ENCODE measurements at places on chromosomes 3 and 15.

DNA sequence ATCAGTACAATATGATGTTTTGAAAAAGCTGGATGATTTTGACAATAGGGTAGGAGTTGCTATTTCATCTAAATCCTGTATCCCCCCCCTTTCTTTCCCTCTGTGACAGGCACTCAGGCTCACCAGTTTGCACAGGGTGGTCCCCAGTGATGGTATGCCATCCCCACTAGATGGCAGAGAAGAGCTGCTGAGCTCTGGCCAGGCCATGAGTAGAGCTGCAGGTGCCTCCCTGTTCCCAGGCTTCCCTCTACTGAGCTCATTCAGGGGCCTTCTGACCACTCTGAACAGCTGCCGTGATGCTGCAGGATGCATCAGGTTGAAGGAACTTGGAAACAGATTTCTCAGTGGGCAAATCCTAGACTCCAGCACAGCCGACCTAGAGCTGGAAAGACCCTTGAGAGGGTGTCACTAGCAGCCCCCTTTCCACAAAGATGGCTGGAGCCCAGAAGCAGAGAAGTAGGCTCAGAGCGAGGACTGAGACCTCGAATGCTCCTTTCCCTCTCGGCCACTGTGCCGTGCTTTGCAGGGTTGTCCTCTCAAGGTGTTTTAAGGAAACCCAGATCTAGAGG lies 45.1 kb downstream of the EFCAB12 start:
- DNase-seq, result no peak

DNA sequence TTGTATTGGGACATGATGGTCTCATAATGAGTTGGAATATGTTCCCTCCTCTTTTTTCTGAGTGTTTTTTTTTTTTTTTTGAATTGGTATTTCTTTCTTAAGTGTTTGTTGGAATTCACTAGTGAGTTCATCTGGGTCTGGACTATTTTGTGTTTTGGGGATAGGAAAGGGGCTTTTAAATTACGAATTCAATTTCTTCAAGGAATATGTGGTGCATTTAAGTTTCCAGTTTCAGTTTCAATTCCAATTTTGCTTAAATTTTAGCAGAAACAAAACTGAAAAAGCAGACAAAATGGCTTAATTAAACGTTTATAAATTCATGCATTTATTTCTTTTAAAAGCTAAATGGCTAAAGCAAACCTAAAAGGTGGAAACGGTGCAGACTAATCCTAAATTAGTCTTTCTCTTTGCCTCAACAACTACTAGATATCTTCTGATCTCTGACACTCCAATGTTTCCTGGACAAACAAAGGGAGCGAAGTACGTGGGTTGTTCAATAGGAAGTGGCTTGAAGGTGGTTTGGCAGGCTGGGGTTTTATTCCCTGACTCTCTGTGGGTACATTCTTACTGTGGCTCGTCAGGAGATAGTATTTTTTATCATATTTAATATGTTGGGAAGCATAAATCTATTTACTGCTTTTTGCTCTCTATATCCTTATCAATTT lies 50.0 kb upstream of the CORO2B start:
- no peak for DNase-seq

- DNase-seq, result no peak
Observed at GRCh38 chr15:89150287-89150686, 62.0 kb downstream of the ABHD2 start.

GRCh38 chr15:76065245-76065644 lies 5.5 kb downstream of the TMEM266 start:
- DNase-seq, result no peak

DNA sequence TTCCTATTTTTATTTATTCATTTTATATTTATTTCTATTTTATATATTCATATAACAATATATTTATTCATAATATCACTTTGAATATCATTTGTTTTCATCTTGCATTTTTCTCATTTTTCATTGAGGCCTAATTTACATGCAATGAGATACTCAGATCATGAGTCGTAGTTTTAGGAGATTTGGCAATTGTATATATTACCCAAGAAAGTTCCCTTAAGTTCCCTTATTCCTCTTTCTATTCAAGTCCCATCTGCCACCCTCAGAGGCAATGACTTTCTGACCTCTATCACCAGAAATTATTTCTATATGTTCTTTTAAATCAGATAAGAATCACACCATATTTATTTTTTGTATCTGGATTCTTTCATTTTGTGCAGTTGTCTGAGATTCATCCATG lies 329.1 kb upstream of the TPRG1 start:
- DNase-seq, result no peak

DNA sequence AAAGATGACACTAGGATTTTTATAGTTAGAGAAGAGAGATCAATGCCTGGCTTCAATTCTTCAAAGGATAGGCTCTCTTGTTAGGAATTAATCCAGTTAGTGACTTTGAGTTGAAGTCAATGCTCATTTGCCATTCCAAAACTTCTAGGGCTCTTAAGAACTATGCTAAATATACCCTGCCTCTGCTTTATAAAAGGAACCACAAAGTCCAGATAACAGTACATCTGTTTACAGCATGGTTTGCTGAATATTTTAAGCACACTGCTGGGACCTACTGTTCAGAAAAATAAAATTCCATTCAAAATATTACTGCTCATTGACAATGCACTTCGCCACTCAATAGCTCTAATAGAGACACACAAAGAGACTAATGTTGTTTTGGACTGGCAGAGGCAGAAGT lies 786.6 kb upstream of the DPPA4 start:
- DNase-seq, result no peak

- DNase-seq, result no peak
Observed at GRCh38 chr15:41278319-41278718, 47.3 kb downstream of the CHP1 start.

DNA sequence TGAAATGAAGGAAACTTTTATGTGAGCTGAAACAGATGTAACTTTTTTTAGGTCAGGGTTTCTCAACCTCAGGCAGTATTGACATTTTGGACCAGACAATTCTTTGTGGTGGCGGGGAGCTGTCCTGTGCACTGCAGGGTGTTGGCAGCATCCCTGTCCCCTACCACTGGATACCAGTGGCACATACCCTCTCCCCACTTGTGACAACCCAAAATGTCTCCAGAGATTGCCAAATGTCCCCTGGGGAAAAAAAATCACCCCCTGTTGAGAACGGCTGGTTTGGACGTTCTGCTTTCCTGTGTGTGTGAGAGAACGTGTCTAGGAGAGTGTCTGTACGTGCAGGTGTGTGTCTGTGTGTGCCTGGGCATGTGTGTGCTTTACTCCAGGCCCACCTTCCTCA lies 30.7 kb upstream of the GRIP2 start:
- DNase-seq, result no peak

- DNase-seq, result no peak
Observed at GRCh38 chr3:38165722-38166387, 518 bp downstream of the OXSR1 start.

- no peak for DNase-seq
Observed at GRCh38 chr3:45795882-45796765, at the start of gene SLC6A20. Gene SLC6A20 (minus strand): TSS chr3:45796536. CDS start chr3:45796419, 117 bp downstream.

- no peak for DNase-seq
Observed at GRCh38 chr3:107633327-107634098, 110.8 kb downstream of the BBX start.

- DNase-seq, result no peak
Observed at GRCh38 chr3:62049033-62049432, 324.3 kb downstream of the FEZF2 start.

GRCh38 chr15:76058714-76059319 lies 968 bp upstream of the TMEM266 start:
- DNase-seq, result peak; percentile 64

DNA sequence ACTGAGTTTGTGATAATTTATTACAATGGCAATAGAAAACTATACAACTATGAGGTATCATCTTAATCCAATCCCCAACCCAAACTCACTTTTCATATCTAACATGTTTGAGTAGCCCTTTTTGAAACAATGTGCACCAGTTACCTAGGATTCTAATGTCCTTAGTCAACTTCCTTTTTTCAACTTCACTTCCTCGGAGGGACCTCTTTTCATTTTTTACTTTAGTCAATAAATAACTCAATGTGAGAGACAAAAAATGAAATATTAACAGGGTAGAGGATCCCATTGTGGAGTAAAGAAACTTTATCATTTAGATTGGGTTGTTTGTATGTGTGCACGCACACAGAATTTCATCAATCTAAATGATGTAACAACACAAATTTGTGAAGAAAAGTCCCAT lies 193.6 kb upstream of the LRRC3B start:
- DNase-seq, result no peak

- no peak for DNase-seq
Observed at GRCh38 chr3:9250236-9250635, 790 bp upstream of the SRGAP3 start.

GRCh38 chr15:36612063-36612788 lies 32.8 kb downstream of the CDIN1 start:
- no peak for DNase-seq

DNA sequence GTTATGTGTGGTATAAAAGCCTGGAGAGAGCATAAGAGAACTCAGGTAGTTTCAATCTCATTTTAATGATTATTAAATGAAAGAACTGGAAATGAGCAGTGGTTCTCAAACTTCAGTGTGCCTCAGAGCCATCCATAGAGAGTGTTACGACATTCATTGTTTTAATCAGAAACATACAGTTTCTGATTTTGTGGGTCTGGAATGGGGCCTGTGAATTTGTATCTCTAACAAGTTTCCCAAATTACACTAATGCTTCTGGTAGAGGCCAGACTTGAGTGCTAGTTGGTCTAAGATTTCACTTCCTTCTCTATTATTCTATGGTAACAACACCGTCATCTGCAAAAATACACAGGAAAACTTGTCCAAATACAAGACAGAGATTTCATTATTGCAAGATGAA lies 292.0 kb upstream of the NECTIN3 start:
- DNase-seq, result no peak

GRCh38 chr3:43373560-43373928 lies 87.2 kb downstream of the SNRK start:
- DNase-seq, result no peak

DNA sequence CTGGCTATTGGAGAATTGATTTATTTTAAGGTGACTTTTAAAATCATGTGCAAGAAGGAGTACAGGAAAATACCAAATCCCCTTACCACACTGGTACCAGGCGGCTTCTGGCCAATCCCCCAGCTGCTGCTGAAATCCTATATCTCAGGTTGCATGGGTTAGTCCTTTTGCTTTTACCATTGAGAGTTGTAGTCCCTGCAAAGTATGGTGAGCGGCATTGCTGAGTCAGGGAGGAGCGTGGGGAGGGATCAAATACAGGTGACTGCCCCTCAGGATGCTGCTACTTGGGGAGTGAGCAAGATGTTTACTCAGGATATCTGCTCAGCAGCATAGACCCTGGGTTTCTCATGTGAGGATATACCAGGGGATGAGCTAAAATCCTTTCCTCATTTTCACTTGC lies 131.9 kb upstream of the STAC start:
- no peak for DNase-seq

DNA sequence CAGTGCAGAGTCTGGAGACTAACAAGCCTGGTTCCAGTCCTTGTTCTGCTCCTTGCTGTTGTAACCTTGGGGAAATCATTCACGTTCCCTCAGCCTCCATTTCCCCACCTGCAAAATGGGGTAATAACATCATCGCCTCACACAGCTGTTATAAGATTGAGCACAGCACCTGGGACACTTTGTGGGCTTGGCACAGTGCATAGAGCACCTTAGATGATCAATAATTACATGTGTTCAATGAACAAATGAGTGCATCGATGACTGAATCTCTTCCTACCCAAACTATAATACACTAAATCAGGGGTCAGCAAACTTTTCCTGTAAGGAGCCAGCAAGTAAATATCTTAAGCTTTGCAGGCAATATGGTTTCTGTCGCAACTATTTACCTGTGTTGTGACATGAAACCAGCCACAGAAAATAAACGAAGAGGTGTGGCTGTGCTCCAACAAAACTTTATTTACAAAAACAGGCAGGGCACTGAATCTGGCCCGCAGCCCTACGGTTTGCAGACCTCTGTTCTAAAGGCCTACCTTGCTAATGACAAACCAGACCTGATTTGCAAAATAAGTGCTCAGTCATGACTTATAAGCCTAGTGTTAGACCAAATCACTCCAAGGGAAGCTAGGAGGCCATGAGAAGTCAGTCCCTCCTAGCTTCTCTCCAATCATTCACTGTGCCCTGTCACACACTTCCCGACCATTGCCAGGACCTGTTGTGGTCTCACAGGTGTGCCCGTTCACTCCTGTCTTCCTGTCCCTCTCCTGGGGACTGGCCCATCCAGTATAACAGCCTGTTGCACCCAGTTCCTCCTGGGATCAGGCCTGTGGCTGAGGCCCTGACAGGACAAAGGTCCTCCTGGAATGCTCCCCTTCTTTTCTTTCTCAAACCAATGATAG lies 149.4 kb upstream of the WNT5A start:
- DNase-seq, result no peak

DNA sequence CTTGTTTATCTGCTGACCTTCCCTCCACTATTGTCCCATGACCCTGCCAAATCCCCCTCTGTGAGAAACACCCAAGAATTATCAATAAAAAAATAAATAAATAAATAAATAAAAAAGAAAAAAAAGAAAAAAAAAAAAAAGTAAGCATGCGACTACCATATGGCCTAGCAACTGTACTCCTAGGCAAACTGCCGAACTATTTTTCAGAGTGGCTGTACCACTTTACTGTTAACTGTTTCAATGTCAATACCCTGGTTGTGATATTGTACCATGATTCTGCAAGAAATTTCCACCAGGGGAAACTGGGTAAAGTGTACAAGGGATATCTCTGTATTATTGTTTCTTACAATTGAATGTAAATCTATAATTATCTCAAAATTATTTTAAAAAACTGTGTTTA lies 41.3 kb upstream of the MAP4 start:
- DNase-seq, result no peak

GRCh38 chr3:37635251-37635650 lies 226.4 kb upstream of the CTDSPL start:
- no peak for DNase-seq

DNA sequence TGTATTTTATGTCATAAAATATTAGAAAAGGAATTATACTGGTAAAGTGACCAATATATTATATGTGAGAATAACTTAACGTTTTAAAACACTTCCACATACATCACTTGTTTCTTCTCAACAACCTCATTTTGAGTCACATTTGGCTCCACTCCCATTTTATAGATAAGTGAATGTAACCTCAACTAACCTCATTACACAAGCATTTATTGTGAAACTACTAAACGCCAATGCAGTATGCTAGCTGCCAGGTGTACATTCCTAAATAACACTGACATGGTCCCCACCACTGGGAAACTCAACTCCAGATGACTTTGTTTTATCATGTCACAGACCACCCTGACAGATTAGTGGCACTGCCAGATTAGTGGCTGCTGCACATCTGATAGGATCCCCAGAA lies 249.7 kb upstream of the CNTN4 start:
- no peak for DNase-seq

- DNase-seq, result no peak
Observed at GRCh38 chr3:64084640-64085039, 61.3 kb upstream of the PSMD6 start.

Data from cerebellar nuclear complex (tissue), 1 donor.